Dorsolateral prefrontal cortex (tissue), 122 donors: ENCODE measurements at places on chromosomes 6 and 20.

DNA sequence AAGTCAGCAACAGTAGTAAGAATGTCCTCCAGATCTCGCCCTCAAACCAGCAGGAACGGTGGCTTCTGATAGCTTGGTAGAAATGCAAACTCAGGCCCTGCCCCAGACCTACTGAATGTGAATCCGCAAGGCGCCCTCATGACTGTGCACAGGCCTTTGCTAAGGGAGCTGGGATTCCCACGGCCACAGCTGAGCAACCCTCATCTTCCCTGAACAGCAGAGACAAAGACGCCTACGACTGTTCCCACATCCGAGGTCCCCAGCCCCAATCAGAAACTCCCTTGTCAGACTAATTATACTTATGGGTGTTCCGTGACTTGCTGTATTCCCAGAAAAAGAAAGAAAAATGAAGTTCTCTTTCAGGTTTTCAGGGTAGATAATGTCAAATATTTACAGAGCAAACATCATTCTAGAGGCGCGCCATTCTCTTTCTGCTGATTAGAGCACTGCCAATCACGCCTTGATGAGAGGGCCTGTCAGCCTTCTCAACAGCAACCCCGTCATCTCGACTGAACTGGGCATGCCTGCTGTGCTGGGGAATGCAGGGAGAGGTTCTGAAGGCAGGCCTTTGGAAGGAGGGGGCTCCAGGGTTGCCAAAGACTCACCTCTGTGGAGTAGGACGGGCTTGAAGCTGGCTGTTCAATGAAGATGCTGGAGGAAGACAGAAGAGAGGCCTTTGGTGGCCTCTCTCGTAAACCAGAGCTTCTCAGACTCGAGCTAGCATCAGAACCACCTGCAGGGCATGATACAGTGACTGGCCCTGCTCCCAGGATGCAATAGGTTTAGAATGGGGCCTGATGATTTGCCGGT lies 79.9 kb downstream of the ZNF217 start:
- DNase-seq, result no peak

DNA sequence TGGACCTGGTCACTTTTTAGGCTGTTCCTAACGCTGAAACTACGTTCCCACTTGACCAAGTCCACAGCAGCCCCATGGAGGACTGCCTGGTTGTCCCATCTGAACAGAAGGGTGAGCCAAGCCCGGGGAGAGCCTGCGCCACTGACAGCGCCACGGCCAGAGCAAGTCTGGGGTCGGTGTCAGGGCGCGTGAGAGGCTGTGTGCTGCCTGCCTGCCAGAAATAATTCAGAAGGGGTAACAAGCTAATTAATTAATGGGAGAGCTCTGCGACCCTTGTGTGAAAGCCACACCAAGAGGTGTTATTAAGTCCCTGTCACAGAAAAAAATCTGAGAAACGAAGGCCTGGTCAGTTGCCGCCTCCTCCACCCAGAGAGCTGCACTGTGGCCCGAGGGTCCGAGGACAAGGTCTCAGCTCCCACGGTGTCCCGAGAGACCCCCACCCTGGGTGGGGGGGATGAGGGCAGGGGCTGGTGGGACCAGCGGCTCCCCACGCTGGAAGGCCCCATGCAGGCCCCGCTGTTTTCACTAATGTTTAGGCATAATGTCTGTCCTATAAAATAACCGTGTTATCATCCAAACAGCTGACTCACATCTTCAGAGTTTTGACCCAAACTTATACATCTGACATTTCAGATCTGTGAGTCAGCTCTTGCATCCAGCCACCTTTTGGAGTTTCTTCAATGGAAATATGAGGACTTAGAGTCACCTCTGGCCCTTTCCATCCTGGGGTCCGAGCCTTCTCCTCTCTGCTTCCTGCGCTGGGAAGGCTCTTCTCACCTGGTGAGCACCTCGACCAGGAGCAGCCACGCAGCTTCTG lies 58.5 kb downstream of the DLL1 start:
- no peak for DNase-seq

GRCh38 chr6:42962502-42963178 lies 2.1 kb downstream of the GNMT start:
- no peak for DNase-seq

- DNase-seq, result no peak
These were observed 607.8 kb upstream of the ARID1B start for GRCh38 chr6:156169371-156169770.

GRCh38 chr6:142162780-142163179 lies 15.7 kb downstream of the VTA1 start:
- no peak for DNase-seq

DNA sequence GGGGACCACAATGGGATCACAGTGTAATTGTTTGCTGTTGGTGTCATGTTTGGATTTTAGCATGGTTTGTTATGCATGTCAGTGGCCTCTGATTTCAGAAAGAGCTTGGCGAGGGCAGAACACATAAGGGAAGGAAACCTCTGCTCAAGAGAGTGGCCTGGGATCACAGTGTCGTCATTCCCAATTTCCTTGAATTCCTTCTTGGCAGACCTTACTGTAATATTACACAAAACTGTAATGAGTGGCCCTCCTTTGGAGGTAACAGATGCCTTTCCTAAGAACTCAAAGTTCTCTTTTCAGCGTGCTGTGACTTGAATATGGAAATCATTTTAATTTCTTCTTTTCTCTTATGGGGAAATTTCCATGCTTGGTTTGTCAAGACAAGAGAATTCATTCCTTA lies 46.9 kb downstream of the JAG1 start:
- DNase-seq, result no peak

DNA sequence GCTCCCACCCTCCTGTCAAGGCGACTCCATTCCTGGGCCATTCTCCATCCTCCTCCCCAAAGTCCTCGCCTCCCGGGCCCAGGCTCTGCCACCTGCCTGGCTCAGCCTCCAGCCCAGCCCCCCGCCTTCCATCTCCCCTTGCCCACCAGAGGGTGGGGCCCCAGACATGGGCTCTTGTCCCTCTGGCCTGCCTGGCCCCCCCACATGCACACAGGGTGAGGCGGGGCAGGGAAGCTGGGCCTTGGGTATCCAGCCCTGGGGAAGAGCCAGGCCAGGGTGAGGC lies 95.2 kb downstream of the YTHDF1 start:
- no peak for DNase-seq

DNA sequence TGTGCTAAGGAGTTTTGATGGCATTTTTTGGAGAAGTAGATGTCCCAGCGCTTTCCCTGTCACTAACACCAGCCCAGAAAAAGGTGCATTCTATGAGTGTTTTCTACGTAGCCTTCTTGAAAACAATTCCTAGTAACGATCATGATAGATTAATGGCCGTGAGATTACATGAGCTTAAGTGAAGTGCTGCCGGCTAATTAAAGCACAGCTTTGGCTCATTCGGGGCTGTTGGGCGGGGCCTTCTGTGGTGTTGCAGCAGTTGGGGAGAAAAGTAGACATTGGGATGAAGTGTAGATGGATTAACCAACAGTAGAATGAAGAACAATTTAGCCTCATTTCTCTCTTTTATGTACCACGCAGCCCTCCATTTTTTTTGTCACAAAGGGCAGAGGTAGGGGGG lies 20.8 kb upstream of the TRAF3IP2 start:
- DNase-seq, result no peak

GRCh38 chr6:168102315-168102985 lies 23.4 kb upstream of the FRMD1 start:
- DNase-seq, result no peak

GRCh38 chr6:74018825-74019224 lies 322.8 kb downstream of the CD109 start:
- no peak for DNase-seq

GRCh38 chr6:112396221-112396620 lies 49.1 kb downstream of the RFPL4B start:
- DNase-seq, result no peak

DNA sequence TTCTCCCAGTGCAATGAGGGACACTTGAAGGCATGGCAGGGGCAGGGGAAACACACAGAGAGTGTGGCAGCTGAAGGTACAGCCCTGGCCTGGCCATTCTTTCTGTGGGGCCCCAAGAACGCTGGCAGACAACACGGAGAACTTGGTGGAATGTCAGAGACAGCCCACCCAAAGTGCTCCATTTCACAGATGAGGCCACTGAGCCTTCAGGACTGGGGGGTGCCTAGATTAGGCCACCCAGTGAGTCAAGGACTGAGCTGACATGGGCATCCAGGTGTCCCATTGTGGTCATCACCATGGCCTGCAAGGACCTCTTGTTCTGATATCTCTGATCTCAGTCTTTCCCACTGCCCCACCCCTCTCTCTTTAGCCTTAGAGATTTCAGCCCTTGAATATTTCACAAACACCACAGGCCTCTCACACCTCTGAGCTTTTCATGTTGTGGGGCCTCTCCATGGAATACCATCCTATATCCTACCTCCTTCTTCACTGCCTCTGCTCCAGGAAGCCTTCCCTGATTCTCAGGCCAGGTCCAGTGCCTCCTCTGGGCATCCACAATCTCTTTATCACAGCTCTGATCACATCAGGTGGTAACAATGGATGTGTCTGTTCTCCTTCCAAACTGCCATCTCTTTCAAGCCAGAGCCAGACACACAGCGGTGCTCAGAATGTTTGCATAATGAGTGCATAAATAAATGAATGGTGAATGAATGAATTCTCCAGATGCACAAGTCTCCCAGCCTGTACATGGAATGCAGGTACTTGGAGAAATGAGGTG lies 2.0 kb upstream of the RSPO4 start:
- DNase-seq, result no peak

GRCh38 chr6:56689114-56689513 lies 46.4 kb upstream of the DST start:
- DNase-seq, result no peak

DNA sequence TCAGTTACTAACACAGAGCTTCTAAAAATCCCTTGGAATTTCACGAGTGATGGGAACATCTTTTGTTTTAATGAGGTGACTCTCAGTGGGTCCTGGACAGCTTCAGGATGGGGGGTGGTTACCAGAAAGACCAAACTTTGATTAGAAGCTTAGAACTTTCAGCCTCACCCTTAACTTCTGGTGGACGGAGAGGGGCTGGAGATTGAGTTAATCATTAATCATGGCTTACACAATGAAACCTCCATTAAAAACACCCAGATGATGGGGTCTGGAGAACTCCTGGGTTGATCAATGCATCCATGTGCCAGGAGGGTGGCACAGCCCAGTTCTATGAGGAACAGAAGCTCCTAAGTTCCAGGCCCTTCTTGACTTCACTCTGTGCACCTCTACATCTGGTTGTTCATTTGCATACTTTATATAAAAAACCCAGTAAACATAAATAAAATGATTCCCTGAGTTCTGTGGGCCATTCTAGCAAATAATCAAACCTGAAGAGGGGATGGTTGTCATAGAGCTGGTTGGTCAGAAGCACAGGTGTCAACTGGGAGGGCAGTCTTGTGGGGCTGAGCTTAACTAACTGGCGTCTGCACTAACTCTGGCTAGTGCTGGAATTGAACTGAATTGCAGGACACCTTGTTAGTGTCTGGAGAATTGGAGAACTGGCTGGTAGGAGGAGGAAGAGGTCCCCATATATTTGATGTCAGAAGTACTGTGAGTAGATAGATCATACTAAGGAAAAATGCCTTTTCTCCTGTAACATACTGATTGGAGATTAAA lies 10.3 kb downstream of the RMND1 start:
- DNase-seq, result no peak

DNA sequence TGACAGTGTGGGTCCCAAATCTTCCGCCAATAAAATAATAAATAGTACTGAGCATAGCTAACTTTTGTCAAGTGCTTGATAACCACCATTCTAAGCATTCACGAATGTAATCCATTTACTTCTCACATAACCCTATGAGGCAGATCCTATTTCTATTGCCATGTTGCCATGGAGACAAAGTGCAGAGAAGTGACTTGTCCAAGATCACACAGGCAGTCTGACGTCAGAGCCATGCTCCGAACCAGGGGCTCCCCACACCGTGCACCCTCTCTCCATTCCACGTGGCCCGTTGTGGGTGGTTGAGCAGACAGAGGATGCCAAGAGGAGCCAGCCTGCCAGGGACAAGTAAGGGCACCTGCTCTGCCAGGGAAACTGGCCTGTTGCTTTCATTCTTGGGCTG lies 38.9 kb downstream of the CDH22 start:
- DNase-seq, result no peak

- no peak for DNase-seq
These were observed 13.6 kb upstream of the MYMX start for GRCh38 chr6:44202972-44203750.

GRCh38 chr6:167984876-167985604 lies 12.4 kb upstream of the KIF25 start:
- no peak for DNase-seq

- DNase-seq, result no peak
These were observed 120.1 kb downstream of the OPRM1 start for GRCh38 chr6:154159126-154159525.

GRCh38 chr6:24504649-24505586 lies 10.1 kb downstream of the ALDH5A1 start:
- no peak for DNase-seq

DNA sequence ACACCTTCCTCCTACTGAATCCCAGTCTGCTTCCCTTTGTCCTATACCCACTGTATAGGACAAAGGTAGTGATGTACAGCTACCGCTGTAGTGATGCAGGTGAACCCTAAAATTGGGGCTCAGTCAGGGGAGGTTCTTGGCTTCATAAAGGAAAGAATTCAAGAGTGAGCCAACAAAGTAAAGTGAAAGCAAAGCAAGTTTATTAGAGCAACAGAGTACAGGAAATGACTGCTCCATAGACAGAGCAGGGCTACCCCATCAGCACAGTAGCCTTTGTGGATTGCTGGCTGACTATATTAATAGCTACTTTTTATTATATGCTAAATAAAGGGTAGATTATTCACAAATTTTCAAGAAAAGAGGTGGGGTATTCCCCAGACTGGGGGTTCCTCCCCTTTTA lies 3.3 kb upstream of the C20orf202 start:
- no peak for DNase-seq

DNA sequence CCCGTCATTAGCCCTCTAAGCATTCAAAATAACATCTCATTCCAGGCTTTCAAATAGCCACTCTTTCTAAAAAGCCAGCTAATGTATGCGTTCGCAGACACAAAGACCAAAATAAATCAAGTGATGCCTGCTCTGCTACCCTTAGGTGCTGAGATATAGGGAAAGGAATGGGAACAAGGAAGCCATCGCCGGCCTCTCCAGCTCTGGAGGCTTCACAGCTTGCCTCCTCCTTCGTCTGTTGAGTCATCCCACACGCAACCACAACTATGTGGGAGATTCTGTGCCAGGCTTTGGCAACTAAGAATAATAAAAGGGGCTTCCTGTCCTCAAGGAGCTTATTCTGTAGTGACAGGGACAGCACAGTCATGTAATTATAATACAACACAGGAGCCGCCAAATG lies 27.3 kb upstream of the SLC22A23 start:
- DNase-seq, result no peak

GRCh38 chr6:107305391-107305790 lies 154.0 kb downstream of the PDSS2 start:
- no peak for DNase-seq

GRCh38 chr6:153031335-153031955 lies 28.9 kb upstream of the MTRF1L start:
- no peak for DNase-seq

DNA sequence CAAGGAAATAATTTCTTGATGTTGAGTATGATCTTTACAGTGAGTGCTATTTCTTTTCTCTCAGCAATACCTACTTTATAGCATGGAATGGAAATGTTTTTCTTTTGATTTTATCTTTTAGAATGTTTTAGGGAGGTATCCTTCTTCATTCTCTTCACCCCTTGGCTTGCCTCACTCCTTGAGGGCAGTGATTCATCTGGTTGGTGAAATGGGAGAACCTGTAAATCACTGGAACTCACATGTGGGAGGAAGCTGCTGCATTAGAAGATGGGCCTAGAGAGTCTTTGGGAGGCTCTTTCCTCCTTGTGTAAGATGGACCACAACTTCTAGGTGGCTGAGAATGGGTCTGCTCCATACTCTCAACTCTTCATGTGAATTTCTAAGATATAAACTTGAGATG lies 244.8 kb upstream of the SYNCRIP start:
- no peak for DNase-seq
